Stimulated activated CD4-positive, alpha-beta T cell treated with anti-CD3 and anti-CD28 coated beads, TNF-alpha, amount 100 ng/mL, for 24 hours (primary cell): ENCODE measurements at places on chromosomes 16 and 17.
A peak's percentile ranks its signal among the peaks of the same experiment; 100 is the strongest.

GRCh38 chr16:68397710-68398201 lies 50.6 kb downstream of the SMPD3 start:
- DNase-seq, result no peak

DNA sequence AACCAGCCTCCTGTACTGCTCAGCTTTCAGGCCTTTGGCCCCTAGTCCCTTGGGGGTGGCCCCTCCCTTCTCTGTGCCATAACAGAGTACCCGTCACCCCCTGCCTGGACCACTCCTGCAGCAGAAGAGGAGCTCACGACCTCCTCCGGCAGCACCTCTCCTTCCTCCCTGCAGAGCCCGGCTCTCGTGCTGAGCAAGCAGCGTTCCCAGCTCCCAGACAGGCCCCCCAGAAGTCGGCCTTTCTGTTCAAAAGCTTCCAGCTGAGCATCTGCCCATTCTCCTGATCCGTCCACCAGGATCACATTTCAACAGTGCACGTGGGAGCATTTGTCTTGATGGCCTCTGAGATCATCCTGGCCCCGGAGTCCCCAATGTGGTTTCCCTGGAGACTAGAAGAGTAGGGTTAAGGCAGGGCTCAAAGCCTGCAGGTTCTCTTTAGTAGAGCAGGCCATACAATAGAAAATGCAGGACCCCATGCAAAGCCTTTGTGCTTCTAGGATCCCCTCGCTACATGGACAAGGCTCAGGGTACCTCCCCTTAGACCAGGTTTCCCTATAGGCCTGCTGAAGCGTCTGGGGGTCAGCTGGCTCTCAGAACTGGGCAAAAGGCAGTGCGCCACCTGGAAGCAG lies 35.6 kb downstream of the NLRC3 start:
- no peak for DNase-seq

GRCh38 chr17:81409190-81409935 lies 14.1 kb downstream of the BAHCC1 start:
- no peak for DNase-seq

DNA sequence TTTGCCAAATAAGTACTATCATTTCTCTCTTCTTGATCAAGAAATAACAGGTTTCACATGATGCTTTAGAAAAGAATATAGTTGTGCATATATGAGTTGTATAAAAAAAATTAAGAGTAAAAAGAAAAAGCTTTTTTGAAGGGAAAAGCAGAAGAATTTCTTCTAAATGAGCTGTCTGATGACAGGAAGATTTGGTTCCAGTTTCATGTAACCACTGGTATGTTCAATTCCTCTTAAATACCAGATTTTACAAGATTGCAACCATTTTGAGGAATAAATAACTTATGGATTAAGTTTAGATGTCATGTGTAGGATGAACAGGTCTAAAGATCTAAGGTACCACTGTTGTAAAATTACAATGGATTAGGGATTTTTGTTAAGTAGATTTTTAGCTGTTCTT lies 45.0 kb downstream of the VMP1 start:
- DNase-seq, result no peak

DNA sequence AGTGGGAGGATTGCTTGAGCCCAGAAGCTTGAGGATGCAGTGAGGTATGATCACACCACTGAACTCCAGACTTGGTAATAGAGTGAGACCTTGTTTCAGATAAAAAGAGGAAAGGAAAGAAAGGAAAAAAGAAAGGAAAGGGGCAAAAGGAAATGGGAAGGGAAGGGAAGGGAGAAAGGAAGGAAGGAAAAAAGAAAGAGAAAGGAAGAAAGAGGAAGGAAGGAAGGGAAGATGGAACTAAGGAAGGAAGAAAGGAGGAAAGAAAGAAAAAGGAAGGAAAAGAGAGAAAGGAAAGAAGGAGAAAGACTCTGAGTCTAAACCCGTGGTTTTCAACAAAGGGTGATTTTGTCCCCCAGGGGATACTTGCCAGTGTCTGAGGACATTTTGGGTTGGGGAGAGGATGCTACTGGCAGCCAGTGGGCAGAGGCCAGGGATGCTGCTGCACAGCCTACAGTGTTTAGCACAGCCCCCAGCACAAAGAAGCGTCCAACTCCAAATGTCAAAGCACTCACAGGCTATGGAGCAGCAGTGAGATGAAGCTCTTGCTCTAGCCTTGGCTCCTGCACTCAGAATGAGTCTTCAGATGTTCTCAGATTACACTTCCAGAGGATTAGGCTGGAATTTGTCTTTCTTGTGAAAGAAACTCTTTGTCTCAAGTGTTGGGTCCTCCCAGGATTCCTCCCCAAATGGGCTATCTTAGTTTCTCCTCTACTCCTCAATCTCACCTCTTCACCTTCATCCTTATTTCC lies 64.2 kb downstream of the BMERB1 start:
- DNase-seq, result no peak

DNA sequence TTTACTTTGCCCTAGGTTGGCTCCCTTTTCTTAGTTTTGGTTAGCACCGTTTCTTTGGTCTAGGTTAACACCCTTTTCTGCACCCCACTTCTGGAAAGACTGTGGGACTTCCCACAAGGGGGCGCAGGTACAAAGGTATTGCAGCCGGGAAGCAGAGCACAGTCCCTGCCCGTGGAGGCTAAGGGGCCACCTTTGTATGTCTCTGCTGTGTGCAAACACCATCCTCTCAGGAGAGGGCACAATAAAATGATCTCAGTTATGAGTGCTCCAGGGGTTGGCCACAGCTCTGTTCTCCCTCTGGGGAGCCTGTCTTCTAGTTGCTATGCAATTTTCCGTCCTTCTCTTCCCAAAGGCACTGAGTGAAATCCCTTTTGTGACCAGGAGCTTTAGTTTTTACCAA lies 28.4 kb upstream of the TMC5 start:
- DNase-seq, result peak; percentile 53

- DNase-seq, result no peak
These were observed 8.8 kb downstream of the TBX4 start for GRCh38 chr17:61460796-61461585.

- DNase-seq, result peak; percentile 74
These were observed 150.8 kb downstream of the SSH2 start for GRCh38 chr17:29778956-29779811.

- DNase-seq, result no peak
These were observed 46.4 kb downstream of the NKD1 start for GRCh38 chr16:50594308-50595260.

- peak; percentile 53 for DNase-seq
These were observed 29.6 kb upstream of the PHOSPHO1 start for GRCh38 chr17:49260011-49260816.

- no peak for DNase-seq
These were observed 35.8 kb upstream of the SNN start for GRCh38 chr16:11632455-11632939.

DNA sequence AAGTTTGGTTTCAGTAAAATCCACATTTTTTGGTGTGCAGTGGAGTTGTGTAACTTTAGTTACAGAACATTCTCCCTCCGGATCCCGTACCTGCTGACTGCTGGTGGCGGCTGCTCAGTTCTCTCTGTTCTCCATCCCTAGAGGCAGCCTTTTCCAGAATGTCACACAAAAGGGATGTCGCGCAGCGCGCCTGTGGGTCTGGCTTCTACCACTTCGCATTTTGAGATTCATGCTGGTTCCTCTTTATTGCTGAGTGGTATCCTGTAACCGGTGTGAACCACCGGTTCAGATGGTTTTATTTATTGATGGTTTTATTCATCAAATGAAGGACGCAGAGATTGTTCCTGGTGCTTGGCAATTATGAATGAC lies 981 bp upstream of the CEP131 start:
- no peak for DNase-seq

- no peak for DNase-seq
These were observed 6.4 kb downstream of the FA2H start for GRCh38 chr16:74768239-74768638.

DNA sequence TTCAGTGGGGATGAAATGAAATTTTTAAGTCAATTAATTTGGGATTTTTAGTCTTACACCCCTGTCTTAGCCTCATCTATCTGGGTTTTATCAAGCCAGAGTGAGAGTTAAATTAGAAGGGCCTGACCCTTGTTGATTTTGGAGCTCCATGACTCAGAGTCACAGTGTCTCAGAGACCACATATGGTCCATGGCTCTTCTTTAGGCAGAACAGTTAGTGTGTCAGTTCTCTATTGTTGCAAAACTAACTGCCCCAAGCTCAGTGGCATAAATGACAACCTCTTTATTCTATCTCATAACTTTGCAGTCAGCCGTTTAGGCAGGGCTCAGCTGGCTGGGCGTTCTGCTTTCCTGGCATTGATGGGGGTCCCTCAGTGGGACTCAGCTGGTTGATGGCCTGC lies 44.7 kb downstream of the IRF8 start:
- DNase-seq, result no peak

DNA sequence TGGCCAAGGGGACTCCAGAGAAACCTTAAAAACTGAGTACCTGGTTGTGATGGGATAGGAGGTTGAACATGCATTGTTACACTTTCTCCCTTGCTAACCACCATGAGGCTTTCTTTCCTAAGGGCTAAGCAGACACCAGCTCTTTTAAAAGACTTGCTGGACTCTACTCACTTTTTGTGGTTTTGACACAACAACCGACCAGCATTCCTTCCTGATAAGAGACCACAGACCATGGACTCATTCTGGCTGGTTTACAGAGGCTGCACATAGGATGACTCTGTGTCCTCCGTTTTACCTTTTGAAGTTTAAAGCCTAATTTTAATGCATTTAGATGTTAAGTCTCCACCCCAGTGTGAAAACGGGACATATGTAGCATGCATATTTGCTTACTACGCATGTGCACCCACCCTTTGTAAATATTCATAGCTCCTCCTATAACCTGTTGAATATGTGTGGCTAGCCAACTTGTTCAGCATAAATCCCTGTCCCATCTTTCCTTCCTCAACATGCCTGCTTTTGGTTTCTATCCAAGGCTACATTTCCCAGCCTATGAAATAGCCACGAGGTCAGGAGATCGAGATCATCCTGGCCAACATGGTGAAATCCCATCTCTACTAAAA lies 475.9 kb downstream of the GRIN2A start:
- no peak for DNase-seq

GRCh38 chr17:78390241-78391050 lies 12.0 kb downstream of the PGS1 start:
- DNase-seq, result no peak

GRCh38 chr16:46573008-46573833 lies 48.0 kb downstream of the SHCBP1 start:
- DNase-seq, result no peak

DNA sequence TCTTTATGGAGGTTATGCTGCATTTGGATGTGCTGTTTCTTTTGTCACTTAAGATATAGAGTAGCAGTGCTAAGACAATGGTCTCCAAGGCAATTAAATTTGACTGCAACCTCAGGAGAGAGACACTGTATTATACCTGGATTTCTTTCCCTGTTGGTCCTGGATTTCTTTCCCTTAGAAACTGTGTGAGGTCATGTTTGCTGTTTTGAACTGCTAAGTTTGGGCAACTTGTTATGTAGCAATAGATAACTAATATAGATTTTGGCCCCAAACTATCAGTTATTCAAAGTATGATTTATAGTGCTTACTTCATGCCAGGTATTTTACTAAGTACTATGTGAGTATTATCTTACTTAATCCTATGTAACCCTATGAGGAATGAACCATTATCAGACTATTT lies 458.4 kb downstream of the HS3ST3B1 start:
- DNase-seq, result no peak

- no peak for DNase-seq
These were observed 452.6 kb upstream of the CDH11 start for GRCh38 chr16:65574326-65574966.

- no peak for DNase-seq
These were observed 8.2 kb downstream of the HLF start for GRCh38 chr17:55272711-55273578.

GRCh38 chr17:14014657-14015056 lies 54.6 kb upstream of the COX10 start:
- DNase-seq, result no peak

DNA sequence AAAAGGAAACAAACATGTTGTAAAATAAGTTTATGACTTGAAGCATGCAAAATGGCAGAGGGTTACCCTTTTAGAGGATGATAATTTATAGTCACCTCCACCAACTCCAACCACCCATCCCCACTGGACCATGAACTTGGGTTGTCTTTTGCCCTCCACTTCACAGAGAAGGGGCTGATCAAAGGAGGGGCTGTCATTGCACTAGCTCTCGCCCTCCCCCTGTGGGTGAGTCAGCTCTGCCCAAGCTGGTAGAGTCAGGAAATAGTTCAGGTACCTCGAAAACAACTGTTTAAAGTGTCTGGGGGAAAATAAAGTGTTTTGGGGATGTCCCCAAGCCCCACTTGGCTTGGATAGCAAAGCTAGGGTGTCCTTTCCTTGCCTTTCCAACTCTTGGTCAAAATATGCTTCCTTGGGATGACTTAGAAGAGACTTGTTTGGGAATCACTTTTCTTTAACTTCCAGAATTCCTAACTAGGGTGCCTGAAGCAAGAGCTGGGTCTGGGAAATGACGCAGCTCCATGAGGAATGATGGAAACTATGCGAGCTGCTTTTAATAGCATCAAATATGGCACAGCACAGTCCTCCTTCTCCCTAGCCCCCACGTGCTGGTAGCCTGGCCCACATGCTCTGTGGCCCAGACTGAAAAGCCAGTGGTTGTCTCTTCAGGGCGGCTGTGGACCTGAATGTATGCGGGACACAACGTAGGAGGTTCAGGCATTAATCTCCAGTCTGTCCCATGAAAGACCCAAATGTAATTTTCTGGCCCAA lies 40.7 kb downstream of the TBX4 start:
- DNase-seq, result no peak

GRCh38 chr16:65770752-65771151 lies 595.7 kb upstream of the CDH5 start:
- no peak for DNase-seq
